ENCODE measurements at places on chromosomes 7 and 10.

DNA sequence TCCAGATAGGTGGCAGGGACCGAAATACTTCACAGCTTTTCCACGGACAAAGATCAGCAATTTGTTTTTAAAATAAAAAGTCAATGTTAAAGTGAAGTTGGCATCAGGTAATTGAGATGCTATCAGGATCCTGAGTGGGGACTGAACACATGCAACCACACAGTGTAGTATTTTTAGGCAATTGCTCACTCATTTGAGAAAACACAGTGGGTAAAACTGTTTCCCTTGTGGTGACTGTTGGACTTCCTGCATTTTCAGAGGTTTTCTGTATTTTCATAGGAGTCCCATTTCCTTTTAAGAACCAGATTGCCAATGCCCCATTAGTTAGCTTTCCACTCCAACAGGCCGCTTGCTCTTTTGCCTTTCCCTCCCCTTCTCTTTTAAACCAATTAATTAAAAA, 159.5 kb upstream of the ZNF32 start:
- DNase-seq: no peak

DNA sequence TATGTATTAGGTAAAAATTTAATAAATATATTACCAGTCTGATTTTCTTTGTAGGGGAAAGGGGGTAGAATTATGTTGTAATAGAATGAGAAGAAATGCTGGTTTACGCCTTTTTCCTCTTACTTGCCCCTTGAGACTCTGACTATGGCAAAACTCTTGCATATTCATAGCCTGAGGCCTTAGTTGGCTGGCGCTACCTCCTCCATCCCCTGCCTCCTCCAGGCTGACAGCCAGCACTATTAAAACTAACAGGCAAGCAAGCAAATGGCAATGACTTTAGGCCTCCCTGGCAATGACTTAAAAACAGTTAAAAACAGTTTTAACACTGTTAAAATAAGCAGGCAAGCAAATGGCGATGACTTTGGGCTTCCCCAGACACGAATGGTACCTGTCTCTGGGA, 14.4 kb downstream of the PKD2L1 start:
- DNase-seq: no peak

DNA sequence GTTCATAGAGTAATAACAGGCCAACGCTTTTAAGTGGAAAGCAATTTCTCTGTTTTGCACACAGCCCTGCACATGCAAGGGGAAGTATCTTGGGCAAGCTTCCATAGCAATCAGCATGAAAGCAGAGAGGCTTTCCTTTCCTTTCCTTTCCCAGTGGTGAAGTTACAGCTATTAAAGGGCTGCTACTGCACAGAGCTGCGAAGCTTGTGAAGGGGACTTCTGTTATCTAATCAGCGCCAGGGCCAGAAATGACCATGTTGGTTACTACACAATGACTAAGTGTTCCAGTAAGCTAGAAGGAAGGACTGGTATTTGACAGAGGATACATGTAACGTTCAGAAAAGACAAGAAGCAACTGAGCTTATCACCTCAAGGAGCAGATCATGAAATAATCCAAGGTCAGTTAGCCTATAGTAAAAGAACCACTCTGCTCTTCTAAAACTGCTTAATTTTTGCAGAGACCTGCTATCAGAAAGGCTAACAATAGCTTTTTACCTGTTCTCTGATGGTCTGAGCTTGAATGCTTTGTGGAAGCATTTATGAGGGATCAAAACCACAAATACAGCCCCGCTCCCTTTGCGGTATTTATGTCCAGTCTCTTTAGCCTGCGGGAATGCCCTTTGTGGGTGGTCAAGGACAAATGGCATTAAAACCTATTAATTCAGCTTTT, 45.9 kb downstream of the SGMS1 start:
- DNase-seq: no peak

GRCh38 chr7:157616426-157616825, 279.6 kb downstream of the DNAJB6 start:
- DNase-seq: no peak

- DNase-seq: no peak
Measured at GRCh38 chr10:28730031-28730778, 52.9 kb downstream of the BAMBI start.

GRCh38 chr10:22784668-22785067, 70.3 kb upstream of the PIP4K2A start:
- no peak for DNase-seq

Measured in stimulated activated CD4-positive, alpha-beta T cell treated with anti-CD3 and anti-CD28 coated beads, Interleukin-1b, Interleukin-23, amount 100 ng/mL, for 4 hours (primary cell).